ENCODE measurements at places on chromosomes 12 and 14. TPM values are rescaled to one million over a fixed set of nuclear protein-coding genes. Genes with fewer than 3 reads are reported as not detected.
A peak's percentile ranks its signal among the peaks of the same experiment; 100 is the strongest.

The TMTC2 gene
- total RNA-seq = 4.0 TPM

The HOXC13 gene
- total RNA-seq = not detected

The FAM90A1 gene
- not detected for total RNA-seq

- H3K36me3 ChIP-seq = peaks cover 83% of the 10 kb centered on the region
- H3K4me3 ChIP-seq = peak overlapping the region; percentile 85
- H3K27me3 ChIP-seq = no peaks in the 10 kb centered on the region
- H3K27ac ChIP-seq = peak overlapping the region; percentile 97
These were observed 38.9 kb downstream of the DAD1 start for GRCh38 chr14:22549981-22550673.

DNA sequence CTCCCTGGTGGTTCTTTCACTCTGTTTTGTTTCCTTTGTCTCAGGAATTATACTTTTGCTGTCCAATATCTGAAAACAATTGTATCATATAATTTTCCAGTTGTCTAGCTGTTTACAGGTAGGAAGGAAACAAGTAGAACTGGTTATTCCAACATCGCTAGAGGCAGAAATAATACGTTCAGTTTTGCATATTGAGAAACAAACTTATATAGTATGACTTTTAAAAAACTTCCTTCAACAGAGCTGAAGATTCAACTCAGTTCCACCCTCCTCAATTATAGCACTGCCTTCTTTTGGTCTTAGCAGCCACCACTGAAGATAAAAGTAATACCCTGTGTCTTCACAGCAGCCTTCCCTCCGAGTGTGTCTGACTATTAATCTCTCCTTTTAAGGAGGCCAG, 214.3 kb downstream of the EFCAB11 start:
- no peaks in the 10 kb centered on the region for H3K27me3 ChIP-seq
- H3K36me3 ChIP-seq = no peaks in the 10 kb centered on the region
- H3K4me1 ChIP-seq = peaks cover 21% of the 10 kb centered on the region
- DNase-seq = no peak
- H3K4me3 ChIP-seq = no peak overlapping the region

- DNase-seq = peak; percentile 79
- H3K27me3 ChIP-seq = peaks cover 22% of the 10 kb centered on the region
These were observed 22.4 kb upstream of the FBXO21 start for GRCh38 chr12:117212563-117213190.

Data from naive thymus-derived CD8-positive, alpha-beta T cell (primary cell).